ENCODE measurements at places on chromosomes 5 and 9.

DNA sequence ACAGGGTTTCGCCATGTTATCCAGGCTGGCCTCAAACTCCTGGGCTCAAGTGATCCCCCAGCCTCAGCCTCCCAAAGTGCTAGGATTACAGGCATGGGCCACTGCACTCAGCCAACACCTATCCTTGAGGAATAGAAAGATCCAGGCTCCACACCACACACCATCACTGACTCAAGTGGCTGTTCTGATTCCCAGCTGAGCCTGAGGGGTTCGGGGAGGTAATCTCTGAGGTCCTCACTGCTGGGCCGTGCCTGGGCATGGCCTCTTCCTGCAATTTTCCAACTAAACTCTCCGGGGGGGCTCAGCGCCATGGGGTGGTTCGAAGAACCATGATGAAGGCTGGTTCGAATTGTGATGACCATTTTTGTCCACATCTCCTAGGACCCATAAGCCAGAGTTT lies 31.0 kb upstream of the IL17B start:
- DNase-seq = no peak

- no peak for DNase-seq
Measured at GRCh38 chr9:80251778-80252177, 680.0 kb downstream of the TLE4 start.

DNA sequence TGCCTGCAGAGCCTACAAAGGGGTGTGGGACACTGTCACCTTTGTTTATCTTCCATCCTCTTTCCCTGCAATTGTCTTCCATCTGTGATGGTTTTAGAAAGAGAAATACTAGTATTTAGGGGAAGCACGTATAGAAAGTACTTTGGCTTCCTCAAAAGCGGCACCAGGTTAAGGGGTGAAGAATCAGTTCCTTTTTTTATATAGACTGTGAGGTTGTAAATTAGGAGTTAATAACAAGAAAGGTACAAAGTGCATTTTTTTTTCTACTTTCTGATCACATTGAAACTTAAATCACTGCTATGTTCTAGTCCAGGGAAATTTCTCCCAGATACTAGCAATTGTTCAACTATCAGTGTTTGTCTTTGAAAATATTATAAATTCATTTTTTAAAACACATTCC lies 219.3 kb downstream of the CEMIP2 start:
- DNase-seq = no peak

- no peak for DNase-seq
Measured at GRCh38 chr5:102772273-102772672, 17.2 kb downstream of the PAM start.

- no peak for DNase-seq
Measured at GRCh38 chr9:74496406-74496805, 729 bp upstream of the RORB start.

- no peak for DNase-seq
Measured at GRCh38 chr5:173940269-173940668, 48.7 kb upstream of the C5orf47 start.

- no peak for DNase-seq
Measured at GRCh38 chr9:105963343-105964099, 269.2 kb downstream of the TMEM38B start.

- no peak for DNase-seq
Measured at GRCh38 chr9:103335461-103335860, 340.3 kb downstream of the CYLC2 start.

- DNase-seq = no peak
Measured at GRCh38 chr5:100644185-100644584, 109.0 kb downstream of the FAM174A start.

GRCh38 chr5:106956886-106957285 lies 713.9 kb downstream of the EFNA5 start:
- DNase-seq = no peak

GRCh38 chr9:98310752-98311392 lies 55.4 kb upstream of the TBC1D2 start:
- no peak for DNase-seq

GRCh38 chr5:102411-103043 lies 10.6 kb downstream of the PLEKHG4B start:
- no peak for DNase-seq

DNA sequence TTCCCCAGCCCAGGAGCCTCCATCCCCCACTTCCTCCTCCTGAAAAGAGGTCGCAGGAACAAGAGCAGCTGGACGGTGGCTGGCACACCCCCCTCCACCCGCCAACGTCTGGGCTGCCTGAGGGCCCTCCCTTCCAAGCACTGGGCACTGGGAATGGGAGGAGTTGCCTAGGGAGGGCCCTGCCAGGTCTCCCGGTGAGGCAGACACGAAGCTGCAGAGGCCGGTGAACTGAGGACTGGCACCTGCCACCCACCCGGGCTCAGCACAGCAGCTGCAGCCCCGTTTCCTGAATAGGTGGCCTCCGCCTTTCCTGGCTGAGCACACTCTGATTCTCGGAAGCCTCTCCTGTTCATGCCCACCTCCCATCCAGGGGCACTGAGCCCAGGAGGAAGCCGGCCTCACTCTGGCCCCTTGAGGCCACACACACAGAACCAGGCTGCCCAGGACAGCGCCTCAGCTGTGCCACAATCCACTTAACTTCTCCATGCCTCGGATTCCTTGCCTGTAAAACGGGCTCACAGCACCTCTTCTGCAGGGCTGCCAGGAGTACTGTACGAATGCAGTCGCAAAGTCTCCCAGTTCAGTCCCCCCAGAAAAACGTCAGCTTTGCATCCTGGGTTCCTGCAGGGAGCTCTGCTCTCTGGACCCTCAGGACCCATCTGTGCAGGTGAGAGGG lies 1.3 kb downstream of the NPDC1 start:
- DNase-seq = no peak

- DNase-seq = no peak
Measured at GRCh38 chr9:111197256-111197655, 132.8 kb downstream of the OR2K2 start.

GRCh38 chr5:157359356-157360055 lies 93.6 kb downstream of the CYFIP2 start:
- DNase-seq = no peak

- DNase-seq = peak; percentile 9
Measured at GRCh38 chr5:39283231-39283818, 64.0 kb upstream of the FYB1 start.

DNA sequence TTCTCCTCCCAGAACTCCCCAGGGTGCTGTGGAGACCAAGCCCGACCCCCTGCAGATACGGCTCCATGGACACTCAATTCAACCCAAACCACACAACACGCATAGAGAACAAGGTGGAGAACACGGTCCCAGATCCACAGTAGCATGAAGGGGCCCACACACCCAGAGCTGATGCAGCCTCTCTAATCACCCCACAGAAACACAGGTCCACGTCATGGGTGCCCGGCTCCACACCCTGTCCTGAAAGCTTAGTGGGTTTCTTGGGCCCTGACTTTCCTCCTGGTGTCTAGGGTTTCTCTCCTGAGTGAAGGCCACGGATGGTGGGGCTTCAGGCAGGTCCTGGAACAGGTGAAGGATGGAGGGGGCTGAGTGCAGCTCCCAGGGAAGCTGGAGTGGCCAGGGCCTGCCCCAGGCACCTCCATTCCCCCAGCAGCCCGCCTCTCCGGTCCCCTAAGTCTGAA lies 1.5 kb upstream of the SLC23A1 start:
- DNase-seq = no peak

DNA sequence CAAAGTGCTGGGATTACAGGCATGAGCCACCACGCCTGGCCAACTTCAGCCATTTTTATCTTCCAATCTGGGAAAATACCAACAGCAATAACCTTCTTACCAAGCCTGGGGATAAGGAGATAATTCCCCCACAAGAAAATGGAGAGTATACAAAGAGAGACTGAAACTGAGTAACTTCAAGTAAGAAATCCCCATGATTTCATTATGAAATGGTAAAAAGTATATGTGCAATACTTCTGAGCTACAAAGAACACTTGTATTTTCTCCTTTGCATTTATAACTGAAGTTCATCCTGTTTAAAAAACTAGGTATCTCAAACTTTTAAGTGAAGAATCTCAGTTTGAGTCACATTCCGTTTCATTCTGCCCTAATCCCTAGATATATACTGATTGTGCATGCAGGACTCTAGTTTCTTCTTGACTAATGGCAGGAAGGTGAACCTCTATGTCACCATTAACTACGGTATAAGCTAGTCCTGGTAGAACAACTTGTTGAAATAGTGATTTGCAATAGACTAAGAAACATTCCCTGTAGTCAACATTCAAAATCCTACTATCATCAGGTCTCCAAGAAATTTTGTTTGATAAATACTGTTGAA lies 2071.4 kb downstream of the MAT2B start:
- DNase-seq = no peak

GRCh38 chr5:145752947-145753346 lies 82.2 kb downstream of the PRELID2 start:
- no peak for DNase-seq

DNA sequence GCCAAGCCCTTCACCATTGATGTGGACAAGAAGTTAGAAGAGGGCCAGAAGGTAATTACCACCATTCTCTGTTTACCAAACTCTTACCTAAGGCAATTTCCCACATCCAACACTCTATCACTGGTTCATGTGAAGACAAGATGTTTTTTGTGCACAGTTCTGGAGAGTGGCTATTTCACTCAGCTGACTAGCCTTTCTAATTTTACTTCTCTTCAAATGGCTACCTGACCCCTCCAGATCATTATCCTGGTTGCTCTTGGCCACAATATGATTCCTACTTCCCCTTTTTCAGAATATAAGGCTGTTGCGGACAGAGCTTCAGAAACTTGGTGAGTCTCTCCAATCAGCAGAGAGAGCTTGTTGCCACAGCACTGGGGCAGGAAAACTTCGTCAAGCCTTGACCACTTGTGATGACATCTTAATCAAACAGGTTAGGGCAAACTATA lies 7.1 kb downstream of the KIF20A start:
- DNase-seq = no peak

DNA sequence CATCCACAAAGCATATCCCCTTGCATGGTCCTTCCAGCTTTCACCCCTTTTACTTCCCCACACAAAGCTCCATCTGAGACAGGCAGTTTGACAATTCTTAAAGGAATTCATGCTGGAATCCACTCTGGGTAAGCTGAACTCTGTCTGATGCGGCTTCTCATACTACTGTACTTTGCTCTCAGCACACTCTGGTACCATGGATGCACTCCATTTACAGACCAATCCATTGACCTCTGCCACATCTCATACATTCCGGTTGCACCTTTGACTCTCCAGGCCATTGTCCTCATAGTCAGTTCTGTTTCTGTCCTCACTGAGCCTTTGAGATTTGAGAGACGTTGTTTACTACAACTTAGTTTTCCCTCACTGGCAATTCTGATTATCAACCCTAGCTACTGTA lies 12.2 kb downstream of the SPATA9 start:
- DNase-seq = no peak

DNA sequence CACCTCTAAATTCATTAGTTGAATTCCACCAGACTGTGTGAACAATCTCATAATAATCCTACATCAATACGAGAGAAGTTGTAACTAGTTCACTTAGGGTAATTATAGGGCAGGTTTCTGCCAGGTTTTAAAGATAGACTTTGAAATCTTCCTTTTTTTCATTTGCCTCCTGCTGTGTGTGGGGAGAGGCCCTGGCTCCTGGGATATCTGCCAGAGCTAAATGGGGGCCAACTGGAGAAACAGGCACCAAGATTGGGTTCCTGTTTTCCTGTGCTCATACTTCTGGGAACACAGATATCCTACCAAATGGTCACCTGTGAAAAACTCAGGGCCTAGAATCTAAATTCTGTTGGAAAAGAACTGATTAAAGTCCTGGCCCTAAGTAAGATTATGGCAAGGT lies 42.3 kb downstream of the SH3RF2 start:
- DNase-seq = no peak

All from HAP-1 (cell line).